G401 (cell line): ENCODE measurements at places on chromosomes 7 and 10. TPM values are rescaled to one million over a fixed set of nuclear protein-coding genes. Genes with fewer than 3 reads are reported as not detected.

KCNH2 gene
- total RNA-seq = 10.8 and 11.5 TPM in 2 replicates

TRPV5 gene
- total RNA-seq = not detected in 2 replicates

TAF5 gene
- 10.2 and 11.9 TPM in 2 replicates for total RNA-seq

HOXA4 gene
- not detected in 2 replicates for total RNA-seq

NME8 gene
- not detected in 2 replicates for total RNA-seq

TSC22D4 gene
- total RNA-seq = 80.1 and 118 TPM in 2 replicates

DNA sequence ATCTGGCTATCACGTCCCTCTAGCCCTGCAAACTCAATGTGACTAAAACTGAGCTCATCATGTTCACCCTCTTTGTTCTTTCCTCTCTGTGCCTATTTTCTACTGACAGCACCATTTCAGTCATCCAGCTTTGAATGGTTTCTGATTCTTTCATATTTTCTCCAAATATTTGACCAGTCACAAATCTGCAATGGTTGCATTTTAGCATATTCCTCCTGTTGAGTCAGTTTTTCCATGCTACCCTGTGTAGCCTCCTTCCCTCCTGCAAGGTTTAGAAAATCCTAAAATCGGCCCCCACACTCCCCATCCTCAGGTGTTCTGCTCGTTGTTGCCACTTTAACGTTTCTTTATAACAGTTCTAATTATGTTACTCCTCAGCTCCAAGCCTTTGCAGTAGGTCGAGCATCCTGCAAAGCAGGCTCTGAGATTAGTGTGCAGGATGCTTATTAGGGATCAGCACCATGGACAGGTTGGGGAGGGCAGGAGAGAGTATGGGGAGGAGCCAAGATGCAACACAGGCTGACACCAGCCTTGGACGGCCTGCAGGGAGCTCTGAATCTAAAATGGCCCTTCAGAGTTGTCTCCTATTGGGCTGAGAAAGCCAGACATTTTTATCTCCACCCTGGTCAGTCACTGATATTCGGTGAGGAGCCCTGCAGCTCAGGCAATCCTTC is 531.0 kb upstream of the COBL start:
- DNase-seq = no peak

DNA sequence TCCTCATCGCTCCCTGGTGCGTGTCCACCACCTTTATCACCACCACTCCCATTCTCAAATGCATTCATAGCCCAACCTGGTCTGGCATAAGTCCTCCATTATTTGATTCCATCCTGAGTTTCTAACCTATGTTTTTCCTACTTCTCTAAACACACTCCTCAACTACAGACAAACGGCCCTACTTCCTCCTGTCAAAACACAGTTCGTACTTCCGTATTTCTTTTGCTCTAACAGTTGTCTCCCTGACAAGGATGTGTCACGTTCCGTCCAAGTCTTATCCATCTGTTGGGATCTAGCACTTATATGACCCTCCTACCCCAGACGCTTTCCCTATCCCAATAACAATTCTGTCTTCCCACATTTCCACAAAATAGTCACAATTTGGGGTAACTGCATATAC is 46.8 kb downstream of the DOCK4 start:
- DNase-seq = no peak

GRCh38 chr10:59073456-59074053 is 102.9 kb upstream of the PHYHIPL start:
- DNase-seq = no peak

GRCh38 chr7:132893560-132893959 is 188.3 kb downstream of the CHCHD3 start:
- no peak for DNase-seq

GRCh38 chr7:91114232-91114631 is 150.0 kb upstream of the FZD1 start:
- no peak for DNase-seq

DNA sequence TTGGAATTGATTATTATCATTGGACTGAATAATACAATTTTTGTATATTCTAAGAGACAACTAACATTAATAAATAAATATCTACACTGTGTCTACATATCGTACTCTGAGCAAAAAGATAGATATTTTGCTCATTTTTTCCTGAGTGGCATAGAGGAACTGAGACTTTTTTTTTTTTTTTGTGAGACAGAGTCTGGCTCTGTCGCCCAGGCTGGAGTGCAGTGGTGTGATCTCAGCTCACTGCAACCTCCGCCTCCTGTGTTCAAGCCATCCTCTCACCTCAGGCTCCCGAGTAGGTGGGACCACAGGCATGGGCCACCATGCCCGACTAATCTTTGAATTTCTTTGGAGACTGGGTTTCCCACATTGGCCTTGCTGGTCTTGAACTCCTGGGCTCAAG is 14.0 kb downstream of the KMT2E start:
- DNase-seq = no peak

- peak; percentile 85 for DNase-seq
Measured at GRCh38 chr7:144835155-144835611, 670 bp downstream of the TPK1 start.

GRCh38 chr10:28872587-28873165 is 195.4 kb downstream of the BAMBI start:
- no peak for DNase-seq

- DNase-seq = no peak
Measured at GRCh38 chr7:89780291-89780690, 374.0 kb upstream of the STEAP1 start.

DNA sequence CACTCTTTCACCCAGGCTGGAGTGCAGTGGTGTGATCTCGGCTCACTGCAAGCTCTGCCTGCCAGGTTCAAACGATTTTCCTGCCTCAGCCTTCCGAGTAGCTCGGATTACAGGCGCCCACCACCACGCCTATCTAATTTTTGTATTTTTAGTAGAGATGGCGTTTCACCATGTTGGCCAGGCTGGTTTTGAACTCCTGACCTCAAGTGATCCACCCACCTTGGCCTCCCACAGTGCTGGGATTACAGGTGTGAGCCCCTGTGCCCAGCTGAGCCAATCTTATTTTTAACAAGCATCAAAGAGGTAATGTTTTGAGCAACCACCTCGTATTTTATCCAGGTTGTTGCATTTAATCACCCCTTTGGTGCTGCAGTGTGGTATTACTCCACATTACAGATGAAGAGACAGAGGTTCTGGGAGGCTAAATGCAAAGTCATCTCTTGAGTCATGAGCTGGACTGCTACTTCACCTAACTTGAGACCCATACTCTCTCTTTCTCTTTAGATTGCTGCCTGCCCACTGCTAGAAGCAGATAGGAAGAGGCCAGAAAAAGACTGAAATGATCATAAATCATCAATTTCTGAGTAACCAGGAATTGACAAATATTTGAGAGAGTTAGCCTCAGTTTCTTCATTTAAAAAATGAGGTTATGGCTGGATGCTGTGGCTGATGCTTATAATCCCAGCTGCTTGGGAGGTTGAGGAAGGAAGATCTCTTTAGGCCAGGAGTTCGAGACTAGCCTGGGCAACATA is 116.2 kb downstream of the CAMK1D start:
- no peak for DNase-seq

- no peak for DNase-seq
Measured at GRCh38 chr10:32360884-32361283, 13.9 kb upstream of the EPC1 start.

- peak; percentile 91 for DNase-seq
Measured at GRCh38 chr10:43362191-43362839, 9.1 kb upstream of the FXYD4 start.

DNA sequence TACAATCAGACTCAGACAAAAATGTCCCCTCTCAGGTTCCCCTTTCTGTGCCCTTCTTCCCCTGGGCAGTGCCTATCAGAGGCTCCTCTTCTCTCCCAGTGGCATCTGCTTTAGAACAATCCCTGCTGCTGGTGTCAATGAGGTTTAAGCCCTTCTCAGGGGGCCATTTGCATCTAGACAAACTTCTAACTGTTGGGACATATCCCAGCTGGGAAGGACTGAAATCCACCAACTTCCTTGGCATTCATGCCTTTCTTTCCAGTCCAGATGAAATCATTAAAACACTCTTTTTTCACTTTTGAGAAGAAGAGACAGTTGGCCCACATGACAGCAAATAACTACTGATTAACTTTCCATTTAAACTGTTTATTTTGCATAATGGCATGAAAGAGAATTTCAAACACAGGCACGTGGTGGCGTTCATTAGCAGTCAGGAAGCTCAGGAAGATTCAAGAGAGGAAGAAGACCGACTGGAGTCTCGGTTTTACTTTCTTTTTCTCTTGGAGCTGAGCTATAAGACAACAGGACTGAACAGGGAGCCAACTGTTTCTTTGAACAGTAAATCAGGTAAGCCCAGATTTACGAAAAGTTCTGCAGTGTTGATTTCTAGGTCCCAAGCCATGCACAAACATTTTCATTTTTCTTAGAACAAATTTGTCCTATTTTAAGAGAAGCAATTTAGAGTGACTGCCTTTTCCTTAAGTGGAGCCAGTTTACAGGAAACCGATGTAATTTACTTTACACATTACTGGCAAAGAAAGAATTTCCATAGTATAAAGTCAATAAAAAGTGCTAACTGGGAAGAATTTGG is at the start of gene GIMAP2:
Gene GIMAP2 (plus strand): TSS at position 488 of the 811 bp plus-strand sequence. CDS start 1,354 bp downstream, outside the sequence.
- peak; percentile 13 for DNase-seq
